CD4-positive, alpha-beta T cell treated with Interleukin-2 at 100 ng/mL for 4 hours (primary cell): ENCODE measurements at places on chromosomes 2 and 18.

- DNase-seq: peak; percentile 71
Measured at GRCh38 chr2:226791056-226791486, 8.5 kb downstream of the IRS1 start.

- no peak for DNase-seq
Measured at GRCh38 chr2:229348128-229348527, 77.0 kb upstream of the PID1 start.

GRCh38 chr18:8537400-8537799, 71.8 kb upstream of the RAB12 start:
- DNase-seq: no peak

GRCh38 chr2:84888401-84889276, 7.8 kb upstream of the TRABD2A start:
- DNase-seq: peak; percentile 74

DNA sequence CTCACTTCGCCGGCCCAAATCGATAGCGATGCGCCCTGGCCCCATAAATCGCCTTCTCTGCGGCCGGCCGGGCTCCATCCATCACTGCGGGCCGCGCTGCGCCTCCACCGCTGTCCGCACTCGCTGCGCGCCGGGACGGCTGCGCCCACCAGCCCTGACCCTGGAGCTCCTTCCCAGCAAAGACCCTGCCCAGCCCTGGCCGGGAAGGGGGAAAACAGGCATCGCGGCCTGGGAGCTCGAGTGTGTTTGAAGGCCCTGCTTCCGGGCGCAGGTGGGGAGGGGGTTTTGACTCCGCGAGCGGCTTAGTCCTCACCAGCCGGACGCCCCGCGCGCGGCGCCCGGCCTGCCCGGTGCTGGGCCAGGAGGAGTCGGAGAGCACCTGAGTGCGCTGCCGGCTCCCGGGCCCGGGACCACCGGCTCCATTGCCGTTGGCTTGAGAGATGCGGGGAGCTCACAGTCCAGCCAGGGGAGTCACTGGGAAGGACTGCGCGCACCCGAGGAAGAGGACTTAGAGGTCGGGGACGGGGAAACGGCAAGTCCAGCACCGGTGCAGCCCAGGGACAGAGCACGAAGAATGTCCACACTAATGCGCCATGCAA, 1.1 kb downstream of the PAX8 start:
- no peak for DNase-seq

DNA sequence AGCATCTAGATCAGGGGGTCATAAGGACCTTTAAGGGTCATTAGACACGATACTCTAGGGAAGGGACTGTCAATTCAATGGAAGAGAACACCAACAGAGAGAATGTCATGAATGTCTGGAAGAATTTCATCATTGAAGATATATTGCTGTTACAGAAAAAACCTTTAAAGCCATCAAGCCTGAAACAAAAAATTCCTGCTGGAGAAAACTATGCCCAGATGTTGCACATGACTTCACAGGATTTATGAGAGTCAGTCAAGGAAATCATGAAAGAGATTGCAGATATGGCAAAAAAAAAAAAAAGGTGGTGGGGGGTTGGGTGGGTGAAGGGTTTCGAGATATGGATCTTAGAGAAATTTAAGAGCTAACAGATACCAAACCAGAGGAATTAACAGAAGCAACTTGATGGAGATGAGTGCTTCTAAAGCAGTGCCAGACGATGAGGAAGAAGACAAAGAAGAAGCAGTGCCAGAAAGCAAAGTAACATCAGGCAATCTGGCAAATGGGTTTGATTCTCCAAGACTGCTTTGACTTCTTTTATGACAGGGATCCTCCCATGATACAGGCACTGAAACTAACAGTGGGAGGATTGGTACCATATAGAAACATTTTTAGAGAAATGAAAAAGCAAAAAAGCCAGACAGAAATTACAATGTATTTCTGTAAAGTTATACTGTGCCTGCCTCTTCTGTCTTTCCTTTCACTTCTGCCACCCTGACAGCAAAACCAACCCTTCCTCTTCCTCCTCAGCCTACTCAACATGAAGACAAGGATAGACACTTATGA, 28.5 kb downstream of the MAP4K3 start:
- no peak for DNase-seq

GRCh38 chr18:32545631-32546030, 74.9 kb upstream of the GAREM1 start:
- no peak for DNase-seq

DNA sequence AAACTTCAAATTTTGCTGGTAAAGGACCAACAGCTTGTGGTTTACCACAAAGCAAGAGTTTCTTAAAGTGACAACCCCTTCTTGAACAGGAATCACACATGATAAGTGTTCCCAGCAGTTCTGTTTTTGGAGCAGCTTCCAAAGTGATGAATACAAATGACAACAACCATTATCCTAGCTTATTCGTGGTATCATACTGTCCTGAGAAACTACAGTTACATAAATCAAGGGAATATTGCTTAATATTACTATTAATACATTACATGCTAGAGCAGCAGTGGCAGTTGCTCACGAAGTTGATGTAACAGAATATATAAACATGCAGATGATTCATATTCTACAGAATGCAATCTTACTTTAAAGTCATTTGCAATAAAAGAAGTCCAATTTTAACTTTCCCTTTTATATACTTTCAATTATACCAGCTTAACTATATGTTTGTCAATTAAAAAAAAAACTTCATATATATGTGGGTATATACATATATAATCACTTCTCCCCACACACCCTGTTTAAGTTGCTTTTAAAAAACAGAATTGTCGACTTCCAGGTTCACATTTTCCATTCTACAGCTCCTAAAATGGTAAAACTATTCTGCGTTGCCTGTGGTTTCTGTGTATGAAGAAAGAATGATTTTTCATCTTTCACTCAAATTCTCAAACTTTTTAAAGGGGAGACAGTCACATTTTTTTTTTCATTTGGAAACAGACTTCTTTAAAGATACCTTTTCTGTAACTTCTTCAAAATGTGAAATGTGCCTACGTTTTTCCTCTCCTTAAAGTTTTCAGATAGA, 713.6 kb downstream of the TDRD15 start:
- DNase-seq: no peak

- no peak for DNase-seq
Measured at GRCh38 chr2:189183170-189183569, 3.6 kb upstream of the COL5A2 start.

GRCh38 chr18:35236571-35237363, 4.1 kb upstream of the ZNF397 start:
- no peak for DNase-seq

GRCh38 chr2:877747-878146, 72.9 kb upstream of the SNTG2 start:
- DNase-seq: no peak

DNA sequence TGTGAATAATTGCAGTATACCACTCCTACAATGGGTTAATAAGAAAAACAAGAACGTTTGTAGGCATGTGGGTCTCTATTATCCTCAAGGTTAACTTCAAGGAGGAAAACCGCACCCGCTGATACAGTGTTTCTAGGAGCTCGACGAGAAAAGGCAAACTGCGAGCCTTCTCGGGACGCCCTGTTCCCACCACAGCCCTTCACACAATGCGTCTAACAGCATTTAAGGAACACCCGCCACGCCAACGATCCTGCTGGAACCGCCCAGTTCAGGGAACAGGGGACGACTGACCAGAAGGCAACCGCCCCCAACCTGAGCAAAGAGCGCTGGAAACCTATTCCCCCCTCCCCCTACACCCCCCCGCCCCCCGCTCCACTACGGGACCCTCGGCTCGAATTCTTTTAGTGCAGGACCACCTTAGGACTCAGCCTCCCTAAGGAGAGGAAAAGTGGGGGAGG, 710 bp upstream of the TMSB10 start:
- peak; percentile 56 for DNase-seq

DNA sequence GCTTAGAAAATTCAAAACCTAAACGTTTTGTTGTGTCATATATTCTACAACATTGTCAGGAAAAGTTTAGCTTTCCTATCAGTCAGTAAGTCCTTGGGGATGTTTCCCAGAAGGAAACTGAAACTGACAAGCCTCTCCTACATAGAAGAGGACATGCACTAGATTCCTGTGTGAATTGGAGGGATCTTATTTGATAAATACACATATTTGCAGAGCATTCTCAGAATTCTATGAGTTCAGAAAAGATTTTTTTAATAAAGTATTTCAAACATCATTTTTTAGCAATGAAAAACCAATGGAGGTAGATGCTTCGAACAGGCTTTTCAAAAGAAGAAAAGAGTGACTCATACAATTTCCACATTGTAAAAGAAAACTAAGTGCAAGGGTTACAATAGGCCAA, 1706.7 kb downstream of the SUCLG1 start:
- DNase-seq: no peak

- no peak for DNase-seq
Measured at GRCh38 chr18:65752625-65753325, 2.0 kb downstream of the CDH7 start.

GRCh38 chr2:47043142-47043890, 111.8 kb downstream of the STPG4 start:
- DNase-seq: no peak

DNA sequence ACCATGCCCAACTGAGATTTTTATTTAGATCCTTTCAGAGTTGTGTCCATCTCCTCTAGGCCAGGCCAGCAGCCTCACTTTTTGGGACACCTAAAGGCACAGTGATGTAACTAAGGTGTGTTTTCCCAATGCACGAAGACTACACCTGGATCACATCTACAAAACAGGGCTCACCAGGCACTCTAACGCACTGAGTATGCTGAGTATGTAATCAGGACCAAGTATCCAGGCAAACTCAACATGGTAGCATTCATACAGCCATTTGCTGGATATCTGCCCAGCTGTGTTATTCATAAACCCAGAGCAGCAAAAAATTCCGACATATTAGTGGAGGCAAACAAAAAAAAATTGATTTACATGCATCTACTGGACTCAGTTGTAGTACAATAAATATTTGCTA, 33.8 kb downstream of the LPIN2 start:
- no peak for DNase-seq

DNA sequence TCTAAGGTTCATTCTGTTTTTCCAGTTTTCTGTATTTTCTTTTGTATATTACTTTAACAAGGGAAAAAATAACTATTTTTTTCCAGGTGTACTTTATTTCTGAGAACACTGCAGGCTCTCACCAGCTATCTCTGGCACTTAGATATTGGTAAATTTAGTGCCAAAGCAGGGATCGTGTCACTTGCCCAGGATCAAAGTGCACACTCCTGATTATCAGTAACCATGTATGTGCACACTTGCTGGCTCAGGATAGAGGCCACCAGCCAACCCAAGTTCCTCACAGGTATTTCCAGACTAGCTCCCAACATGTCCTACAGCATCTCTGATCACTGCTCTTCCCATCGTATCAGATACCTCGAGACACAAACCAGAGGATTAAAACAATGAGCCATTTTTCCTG, 5.8 kb upstream of the FZD5 start:
- DNase-seq: no peak

- no peak for DNase-seq
Measured at GRCh38 chr18:13076886-13077285, 85.7 kb downstream of the CEP192 start.

- no peak for DNase-seq
Measured at GRCh38 chr2:109261906-109262631, 133.1 kb downstream of the SH3RF3 start.

- DNase-seq: peak; percentile 46
Measured at GRCh38 chr2:37614061-37614738, 57.2 kb downstream of the CDC42EP3 start.

DNA sequence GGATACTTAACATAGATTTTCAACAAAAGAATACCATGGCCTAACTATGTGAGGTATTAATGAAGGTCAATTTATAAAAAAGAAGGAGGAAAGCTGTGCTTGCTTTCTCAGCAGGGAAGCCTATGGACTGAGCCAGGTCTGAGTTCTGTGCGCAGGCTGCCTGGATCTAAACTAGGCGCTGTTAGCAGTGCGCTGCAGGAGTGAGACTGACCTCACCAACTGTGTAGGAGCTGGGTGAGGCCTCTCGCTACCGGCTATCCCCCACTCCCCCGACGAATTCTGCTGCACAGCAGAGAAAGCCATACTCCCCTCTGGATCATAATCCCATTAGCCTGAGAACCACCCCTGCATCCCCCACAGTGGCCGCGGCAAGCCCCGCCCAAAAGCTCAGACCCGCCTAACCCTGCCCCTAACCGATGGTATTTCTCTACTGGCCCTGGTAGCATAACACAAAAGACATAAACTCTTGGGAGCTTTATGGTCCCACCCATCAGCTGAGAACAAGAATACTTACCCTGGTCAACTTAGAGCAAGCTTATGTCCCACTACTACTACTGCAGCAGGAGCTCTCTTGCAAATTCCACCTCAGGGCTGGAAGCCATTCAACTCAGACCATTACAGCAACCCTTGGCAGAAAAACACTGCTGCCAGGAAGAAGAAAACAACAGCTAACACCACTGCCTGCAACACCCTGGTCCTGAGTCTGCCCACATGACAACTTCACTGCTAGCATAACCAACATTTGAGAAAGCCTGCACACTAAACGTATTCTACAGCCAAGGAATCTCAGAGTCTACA, 28.0 kb downstream of the SULT1C2 start:
- no peak for DNase-seq

DNA sequence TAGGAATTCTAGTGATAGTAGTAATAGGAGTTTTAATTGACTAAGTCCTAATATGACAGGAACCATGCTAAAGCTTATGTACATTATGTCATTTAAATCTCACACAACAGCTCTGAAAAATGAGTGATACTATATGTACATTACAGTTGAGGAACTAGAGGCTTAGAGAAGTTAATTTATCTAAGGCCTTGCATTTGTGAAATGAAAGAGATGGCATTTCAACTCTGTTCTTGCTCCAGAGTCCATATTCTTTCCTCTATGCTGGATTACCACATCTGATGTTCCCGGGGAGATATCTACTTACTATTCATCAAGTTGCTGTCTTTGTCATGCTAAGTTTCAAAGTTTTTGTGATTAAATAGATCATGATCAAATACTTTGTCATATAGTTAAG, 5.7 kb downstream of the AGPS start:
- DNase-seq: no peak

- DNase-seq: no peak
Measured at GRCh38 chr2:119383410-119384140, 16.8 kb downstream of the DBI start.

GRCh38 chr2:86286516-86286915, 50.9 kb downstream of the REEP1 start:
- DNase-seq: no peak

GRCh38 chr2:50955081-50955480, 76.9 kb downstream of the NRXN1 start:
- DNase-seq: no peak

DNA sequence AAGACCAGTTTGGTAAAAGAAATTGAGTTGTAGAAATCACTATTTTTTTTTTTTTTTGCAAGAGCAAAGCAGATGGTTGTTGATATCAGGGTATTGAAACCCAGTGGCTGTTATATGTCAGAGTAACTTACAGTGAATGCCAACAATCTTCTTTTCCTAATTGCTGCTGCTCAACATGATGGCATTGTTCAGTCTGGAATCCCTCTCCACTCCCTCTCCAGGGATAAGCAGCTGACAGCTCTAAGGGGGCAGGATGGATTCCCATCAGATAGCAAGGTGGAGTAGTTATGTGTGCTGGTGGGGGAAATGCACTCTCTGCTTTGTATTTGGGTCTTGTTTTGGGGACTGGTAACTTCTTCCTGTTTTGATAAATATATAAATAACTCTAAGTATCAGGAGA, 200.0 kb downstream of the PIK3C3 start:
- DNase-seq: no peak
